ENCODE measurements at places on chromosomes 7 and 10. TPM values are rescaled to one million over a fixed set of nuclear protein-coding genes. Genes with fewer than 3 reads are reported as not detected.

The RSU1 gene
- 58.1 TPM for total RNA-seq

The ITPRID1 gene
- not detected for total RNA-seq

The PROSER2 gene
- total RNA-seq, result 1.6 TPM

The SORBS1 gene
- total RNA-seq, result 0.95 TPM

The LDB3 gene
- 0.04 TPM for total RNA-seq

The PILRA gene
- total RNA-seq, result 0.30 TPM

The CLCN1 gene
- not detected for total RNA-seq
